ENCODE measurements at places on chromosomes 7 and 10.

DNA sequence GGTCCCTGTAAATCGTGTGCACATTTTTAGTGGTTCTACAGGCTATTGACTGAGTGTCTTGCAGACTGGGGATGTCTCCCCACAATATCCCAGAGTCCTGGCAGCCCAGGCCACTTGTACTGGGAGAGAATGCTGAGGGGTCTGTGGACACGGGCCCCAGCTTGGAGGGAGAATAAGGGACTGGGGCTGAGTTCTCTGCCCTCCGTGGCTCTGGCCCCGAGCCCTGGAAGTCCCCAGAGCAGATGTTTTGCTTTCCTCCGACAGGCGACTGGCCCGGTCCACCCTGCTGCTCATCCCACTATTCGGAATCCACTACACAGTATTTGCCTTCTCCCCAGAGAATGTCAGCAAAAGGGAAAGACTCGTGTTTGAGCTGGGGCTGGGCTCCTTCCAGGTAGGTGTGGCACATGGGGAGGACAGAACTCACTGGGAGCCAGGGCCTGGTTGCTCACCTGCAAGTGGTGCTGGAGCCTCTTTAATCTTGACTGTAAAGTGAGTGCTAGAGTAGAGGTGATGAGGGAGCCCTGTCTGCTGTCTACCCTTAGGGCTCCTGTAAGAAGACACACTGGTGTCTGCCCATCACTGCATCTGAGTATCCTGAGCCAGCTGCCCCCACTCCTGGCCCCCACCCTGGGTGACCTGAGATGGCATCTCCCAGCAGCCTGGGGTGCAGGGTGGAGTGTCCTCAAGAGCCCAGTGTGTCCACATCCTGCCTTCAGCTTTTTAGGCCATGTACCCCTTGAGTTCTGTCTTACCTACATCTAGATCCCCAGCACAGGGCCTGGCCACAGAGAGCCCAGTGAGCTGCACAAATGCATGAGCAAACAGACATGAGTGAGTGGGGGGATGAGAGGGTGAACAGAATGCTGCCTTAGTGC, 51.1 kb downstream of the ADCYAP1R1 start:
- no peak for DNase-seq

DNA sequence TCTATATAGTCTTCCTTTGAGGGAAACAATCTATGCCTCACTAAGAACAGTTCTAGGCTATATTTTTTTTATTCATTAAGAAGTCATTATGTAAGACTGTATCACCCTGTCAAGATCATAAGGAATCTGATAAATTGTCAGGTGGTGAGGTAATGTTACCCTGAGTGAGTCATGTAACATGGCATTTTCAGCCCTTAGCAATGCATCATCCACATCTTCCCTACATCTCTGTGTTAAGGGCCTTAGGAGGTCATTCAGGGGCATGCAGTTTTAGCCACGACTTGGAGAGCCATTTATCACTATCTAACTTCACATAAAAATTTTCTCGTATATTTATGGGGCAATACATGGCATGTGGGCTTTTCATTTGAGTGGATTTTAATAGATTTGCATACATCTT, 924.5 kb upstream of the MBL2 start:
- no peak for DNase-seq

GRCh38 chr7:144018065-144018464, 17.9 kb downstream of the OR6B1 start:
- DNase-seq, result no peak

DNA sequence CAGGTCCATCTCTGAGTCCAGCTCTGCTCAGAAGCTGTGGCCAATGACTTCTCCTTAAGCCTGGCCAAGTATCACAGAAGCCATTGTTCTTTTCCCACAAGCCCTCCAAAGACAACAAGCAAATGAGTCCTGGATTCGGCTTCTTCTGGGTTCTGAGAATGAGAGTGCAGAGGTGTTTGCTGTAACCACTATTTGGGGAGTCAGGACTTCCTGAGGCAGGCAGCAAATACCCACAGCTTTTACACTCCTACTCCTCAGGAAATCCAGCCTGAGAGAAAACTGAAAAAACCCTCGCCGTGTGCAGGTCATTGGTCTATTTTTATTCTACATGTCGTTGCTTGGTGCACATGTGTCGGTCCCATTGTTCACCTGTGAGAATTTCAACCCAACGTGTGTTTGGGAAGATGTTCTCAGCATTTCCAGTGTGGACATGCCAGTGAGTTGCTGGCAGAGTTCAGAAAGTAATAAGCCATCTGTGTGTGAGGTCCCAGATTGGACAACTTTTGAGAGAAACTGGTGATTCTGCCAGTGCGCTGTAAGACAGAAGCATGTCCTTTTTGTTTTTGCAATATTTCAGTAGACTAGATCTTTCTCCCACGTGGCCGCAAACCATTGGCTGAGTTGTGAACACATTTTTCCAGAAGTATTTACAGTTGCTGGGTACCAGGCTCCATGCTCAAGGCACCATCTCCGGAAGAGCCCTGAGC, 121.6 kb upstream of the LYZL2 start:
- peak; percentile 81 for DNase-seq

GRCh38 chr10:3805201-3805790, 20.3 kb upstream of the KLF6 start:
- peak; percentile 25 for DNase-seq

DNA sequence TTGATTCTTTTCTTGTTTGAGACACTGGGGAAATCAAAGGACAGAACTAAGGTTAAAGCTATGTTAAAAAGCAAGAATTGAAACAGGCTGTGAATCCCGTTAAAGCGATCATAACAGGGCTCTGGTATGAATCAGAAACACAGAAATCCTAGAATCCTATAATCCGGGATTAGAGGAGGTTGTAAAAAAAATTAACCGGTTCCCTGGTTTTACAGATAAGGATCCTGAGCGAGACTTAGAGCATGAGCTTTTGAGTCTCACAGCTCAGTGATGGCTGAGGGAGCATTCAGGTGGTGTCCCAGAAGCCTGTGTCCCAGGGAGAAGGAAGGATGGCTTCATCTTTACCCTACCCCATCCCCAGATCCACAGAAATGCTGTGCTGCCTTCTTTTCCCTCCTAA, 461.3 kb downstream of the PAXIP1 start:
- no peak for DNase-seq

DNA sequence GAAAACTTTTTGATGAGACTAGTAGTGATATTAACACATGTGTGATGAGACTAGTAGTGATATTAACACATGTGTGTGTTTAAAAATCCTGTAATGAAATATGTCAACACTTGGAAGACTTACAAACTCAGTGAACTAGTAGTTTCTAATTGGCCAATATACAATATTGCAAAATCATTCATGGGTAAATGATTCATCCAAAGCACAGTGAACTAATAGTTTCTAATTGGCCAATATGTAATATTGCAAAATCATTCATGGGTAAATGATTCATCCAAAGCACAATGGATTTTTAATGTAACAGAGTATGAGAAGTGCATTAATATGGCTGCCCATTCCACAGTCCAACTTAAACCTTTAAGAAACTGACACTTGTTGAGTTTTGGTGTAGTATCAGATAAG, 77.8 kb downstream of the ATAD1 start:
- no peak for DNase-seq

DNA sequence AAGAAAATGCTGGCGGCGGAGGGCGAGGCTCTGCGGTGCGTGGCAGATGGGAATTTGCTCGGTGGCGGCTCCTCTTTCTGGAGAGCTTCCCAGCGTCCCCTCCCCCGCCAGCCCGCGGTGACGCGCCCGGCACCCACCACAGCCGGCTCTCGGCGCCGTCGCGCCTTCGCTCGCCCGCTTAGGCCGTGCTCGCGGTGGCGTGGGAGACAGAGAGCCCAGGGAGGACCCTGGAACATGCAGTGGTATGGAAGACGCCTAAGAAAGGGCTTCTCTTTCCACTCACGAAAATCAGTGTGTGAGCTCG, 576 bp upstream of the CSGALNACT2 start:
- DNase-seq, result no peak

- no peak for DNase-seq
These were observed 28.7 kb downstream of the ADCYAP1R1 start for GRCh38 chr7:31080763-31081162.

- no peak for DNase-seq
These were observed 104.5 kb downstream of the CYP26A1 start for GRCh38 chr10:93178226-93178625.

DNA sequence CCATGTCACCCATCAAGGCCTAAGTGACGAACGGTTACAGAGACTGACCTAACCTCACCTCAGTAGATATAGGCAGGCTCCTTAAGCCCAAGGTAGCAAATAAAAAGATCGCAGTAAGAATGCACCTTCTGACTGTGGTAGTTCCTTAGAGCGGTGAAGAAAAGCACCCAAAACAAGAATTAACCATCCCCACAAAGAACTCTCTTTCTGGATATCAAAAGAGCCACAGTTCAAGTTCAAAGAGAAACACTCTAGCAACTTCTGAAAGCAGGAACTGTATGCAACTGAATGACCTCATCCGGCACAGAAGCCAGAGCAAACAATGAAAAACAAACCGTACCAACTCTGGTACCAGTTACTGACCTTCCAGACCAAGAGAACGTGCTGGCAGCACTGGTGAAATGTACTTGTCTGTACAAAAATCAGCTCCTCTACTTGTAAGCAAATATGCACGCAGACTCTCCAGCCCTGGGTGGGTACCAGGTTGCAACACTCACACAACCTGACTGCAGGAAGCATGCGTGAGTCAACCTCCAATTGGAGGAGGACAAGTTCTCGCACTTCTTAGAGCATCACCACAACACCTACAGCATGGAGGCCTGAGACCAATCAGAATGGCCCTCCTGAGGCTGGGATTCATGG, 202.7 kb downstream of the FAM107B start:
- no peak for DNase-seq

Data from GDM1 (cell line).